ENCODE measurements at places on chromosomes 11 and 22. TPM values are rescaled to one million over a fixed set of nuclear protein-coding genes. Genes with fewer than 3 reads are reported as not detected.

The HBG1 gene
- not detected for total RNA-seq

- H3K4me1 ChIP-seq: peaks cover 14% of the 10 kb centered on the region
- no peak overlapping the region for H3K4me3 ChIP-seq
These were observed 4.4 kb upstream of the PRR5 start for GRCh38 chr22:44697423-44698141.

DNA sequence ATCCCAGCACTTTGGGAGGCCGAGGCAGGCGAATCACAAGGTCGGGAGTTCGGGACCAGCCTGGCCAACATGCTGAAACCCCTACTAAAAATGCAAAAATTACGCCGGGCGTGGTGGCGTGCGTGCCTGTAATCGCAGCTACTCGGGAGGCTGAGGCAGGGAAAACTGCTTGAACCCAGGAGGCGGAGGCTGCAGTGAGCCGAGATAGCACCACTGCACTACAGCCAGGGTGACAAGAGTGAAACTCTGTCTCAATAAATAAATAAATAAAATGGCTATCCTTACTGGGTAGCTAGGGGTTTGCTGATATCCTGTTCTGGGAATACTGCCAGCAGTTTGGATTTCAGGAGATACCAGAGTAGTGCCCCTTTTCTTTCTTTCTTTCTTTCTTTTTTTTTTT is 2.4 kb upstream of the RBM14 start:
- H3K27ac ChIP-seq: no peak overlapping the region
- H3K27me3 ChIP-seq: no peaks in the 10 kb centered on the region
- H3K4me3 ChIP-seq: no peak overlapping the region
- no peak for DNase-seq
- no peaks in the 10 kb centered on the region for H3K36me3 ChIP-seq

GRCh38 chr11:3228445-3228829 is 3.8 kb downstream of the MRGPRE start:
- H3K4me3 ChIP-seq: no peak overlapping the region
- H3K4me1 ChIP-seq: no peaks in the 10 kb centered on the region
- H3K27ac ChIP-seq: no peak overlapping the region
- H3K36me3 ChIP-seq: no peaks in the 10 kb centered on the region
- H3K27me3 ChIP-seq: peaks cover 6% of the 10 kb centered on the region

DNA sequence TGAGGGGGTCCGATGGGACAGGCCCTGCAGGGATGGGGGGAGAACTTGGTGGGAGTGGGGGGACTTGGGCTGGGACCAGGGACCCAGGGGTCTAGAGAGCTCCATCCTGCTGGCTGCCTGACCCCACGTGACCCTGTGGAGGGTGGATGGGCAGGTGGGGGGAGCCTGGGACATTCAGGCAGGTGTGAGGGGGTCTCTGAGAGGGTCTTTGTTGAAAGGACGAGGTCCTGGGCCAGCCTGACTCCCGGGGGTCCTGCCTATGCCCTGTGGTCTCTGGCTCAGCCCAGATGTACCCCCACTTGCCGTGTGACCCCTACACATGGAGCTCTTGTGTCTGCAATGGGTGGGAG is 7.5 kb downstream of the LRRC56 start:
- H3K36me3 ChIP-seq: no peaks in the 10 kb centered on the region
- no peaks in the 10 kb centered on the region for H3K27me3 ChIP-seq
- H3K27ac ChIP-seq: no peak overlapping the region
- H3K4me1 ChIP-seq: no peaks in the 10 kb centered on the region
- H3K4me3 ChIP-seq: no peak overlapping the region
- DNase-seq: no peak

Measured in fibroblast of lung (primary cell).